ENCODE measurements at places on chromosomes 5 and 9. TPM values are rescaled to one million over a fixed set of nuclear protein-coding genes. Genes with fewer than 3 reads are reported as not detected.

DNA sequence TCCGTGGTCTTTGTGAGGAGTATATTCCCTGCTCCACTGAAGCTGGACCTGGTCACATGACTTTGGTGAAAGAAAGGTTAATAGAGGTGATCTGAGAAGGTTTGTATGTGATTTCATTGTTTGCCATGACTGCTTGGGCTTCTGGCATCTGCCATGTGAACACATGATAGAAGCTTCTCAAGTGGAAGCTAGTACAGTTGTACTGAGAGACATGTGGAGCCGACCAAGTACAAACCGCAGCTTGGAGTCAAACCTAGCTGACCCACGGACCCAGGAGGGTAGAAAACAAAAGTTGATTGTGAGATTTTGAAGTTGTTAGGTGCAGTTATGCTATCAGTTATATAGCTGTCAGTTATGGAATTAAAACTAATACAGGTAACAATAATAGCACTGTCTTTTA lies 140.4 kb downstream of the CARTPT start:
- DNase-seq: no peak

DNA sequence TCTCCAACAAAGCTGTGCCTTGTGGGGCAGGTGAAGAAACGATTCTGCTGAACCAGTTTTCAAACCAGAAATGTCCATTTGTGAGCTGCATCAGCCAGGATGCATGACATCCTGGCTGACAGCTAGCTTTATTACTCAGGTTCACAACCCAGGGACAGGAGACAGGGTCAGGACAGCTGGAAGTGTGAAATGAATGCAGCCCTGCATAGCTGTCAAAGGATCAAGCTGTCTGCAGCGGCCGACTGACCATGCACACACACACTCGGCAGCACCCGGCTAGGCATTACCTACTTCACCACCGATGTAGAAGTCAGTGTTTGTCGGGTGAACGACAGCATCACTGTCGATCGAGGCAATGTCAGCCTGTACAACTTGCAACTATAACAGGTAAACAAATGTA lies 48.5 kb downstream of the MACROH2A1 start:
- no peak for DNase-seq

DNA sequence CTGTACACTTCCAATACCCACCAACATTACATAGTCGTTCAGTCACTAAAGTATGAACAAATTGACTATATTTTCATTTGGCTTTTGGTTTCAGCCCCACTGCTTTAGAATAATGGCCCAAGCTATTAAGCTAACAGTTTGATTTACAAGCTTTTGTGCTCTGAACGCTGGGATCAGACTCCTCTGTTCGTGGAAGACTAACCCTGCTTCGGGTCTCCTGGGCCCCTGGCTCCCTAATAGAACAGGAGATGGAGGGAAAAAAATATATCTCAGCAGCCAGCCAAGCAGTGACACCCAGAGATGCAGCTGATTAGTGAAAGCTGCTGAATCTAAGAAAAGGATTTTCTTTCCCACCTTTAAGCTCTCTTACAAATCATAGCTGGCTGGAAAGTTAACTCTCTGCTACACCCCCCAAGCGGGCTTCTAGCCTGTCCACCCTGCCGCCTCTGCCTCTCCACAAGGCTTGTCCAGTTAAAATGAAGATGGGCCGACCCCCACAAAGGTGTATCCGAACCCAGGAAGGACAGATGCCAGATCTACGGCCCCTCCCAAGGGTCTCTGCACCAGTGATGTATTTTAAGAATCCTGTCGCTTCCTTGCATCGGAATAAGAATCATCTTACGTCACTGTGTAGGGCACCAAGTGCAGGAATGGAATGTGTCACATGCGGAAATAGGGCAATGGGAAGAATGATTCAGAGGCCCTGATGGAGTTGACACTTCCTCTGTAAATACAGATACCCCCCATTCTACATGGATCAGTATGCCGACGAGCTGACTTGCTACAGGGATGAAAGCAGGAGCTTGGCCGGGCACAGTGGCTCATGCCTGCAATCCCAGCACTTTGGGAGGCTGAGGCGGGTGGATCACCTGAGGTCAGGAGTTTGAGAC lies 33.4 kb upstream of the BARHL1 start:
- no peak for DNase-seq

DNA sequence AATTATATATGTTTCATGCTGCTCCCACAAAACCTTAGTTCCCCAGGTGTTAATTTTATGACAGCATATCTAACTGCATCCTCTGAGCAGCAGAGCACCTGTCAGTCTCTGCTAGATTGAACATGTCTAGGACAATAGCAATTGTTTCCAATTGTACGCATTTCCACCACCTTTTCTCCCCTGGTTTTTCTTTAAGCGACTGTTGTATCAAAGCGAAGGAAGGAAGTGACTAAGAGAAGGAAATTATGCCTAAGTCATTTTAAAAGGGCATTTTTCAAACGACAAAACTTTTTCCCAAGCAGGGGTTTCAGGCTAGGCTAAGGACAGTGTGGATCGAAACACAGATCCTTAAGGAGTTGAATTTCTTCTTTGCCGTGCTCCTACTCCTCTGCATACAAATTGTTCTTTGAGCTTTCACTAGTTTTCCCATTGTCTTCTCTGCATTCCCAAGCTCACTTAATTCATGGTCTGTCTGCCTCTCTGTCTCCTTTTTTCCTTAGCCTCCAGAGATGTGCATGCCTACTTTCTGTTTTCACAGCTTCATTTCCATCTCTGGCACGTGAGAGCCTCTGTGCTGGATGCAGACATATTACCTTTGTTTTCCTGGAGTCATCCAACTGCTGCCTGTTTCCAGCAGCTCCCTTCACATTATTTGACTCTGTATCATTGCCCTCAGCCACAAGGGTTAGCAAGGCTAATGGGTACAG lies 39.4 kb upstream of the STARD4 start:
- no peak for DNase-seq

- DNase-seq: peak; percentile 96
These were observed 123.1 kb downstream of the DROSHA start for GRCh38 chr5:31408814-31409213.

Gene GABRP
- polyA plus RNA-seq: 0.06 TPM

- DNase-seq: peak; percentile 61
These were observed 473.0 kb downstream of the ZSWIM6 start for GRCh38 chr5:61805101-61805500.

Gene CBY3
- polyA plus RNA-seq: not detected

DNA sequence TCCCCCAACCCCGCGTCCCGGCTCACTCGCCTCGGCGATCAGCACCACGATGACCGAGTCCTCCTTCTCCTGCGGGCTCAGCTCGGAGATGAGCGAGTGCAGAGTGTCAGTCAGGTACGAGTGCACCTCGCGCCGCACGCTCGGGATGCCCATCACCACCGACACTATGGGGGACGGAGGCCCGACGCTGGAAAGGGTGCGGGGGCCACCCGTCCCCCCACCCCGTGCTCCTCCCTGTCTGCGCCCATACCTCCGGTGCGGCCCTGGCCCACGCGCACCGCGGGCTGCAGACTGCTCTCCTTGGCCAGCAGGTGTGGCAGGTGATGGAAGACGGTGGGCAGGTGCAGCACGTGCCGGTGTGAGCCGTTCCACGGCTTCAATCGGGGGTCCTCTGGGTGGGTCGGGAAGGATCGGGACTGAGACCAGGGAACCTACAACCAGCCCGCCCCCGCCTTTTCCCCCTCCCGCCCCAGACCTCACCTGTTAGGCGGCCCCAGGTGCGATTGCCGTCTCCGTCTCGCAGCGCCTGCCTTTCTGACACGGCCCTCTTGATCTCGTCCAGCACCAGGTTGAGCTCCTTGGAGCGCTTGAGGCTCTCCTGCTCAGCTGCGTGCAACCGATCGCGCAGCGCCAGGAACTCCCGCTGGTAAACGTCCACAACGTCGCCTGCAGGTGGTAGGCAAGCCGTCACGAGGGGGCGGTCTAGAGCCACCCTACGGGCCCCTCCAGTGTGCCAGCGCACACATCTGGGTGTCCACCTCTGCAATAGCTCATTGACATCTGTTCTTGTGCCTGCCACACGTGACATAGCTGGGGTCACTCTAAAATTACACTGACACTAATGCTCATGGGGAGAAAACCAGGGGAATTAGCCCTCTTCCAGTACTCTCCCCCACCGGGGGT lies 5.1 kb downstream of the MGAT4B start:
- no peak for DNase-seq

DNA sequence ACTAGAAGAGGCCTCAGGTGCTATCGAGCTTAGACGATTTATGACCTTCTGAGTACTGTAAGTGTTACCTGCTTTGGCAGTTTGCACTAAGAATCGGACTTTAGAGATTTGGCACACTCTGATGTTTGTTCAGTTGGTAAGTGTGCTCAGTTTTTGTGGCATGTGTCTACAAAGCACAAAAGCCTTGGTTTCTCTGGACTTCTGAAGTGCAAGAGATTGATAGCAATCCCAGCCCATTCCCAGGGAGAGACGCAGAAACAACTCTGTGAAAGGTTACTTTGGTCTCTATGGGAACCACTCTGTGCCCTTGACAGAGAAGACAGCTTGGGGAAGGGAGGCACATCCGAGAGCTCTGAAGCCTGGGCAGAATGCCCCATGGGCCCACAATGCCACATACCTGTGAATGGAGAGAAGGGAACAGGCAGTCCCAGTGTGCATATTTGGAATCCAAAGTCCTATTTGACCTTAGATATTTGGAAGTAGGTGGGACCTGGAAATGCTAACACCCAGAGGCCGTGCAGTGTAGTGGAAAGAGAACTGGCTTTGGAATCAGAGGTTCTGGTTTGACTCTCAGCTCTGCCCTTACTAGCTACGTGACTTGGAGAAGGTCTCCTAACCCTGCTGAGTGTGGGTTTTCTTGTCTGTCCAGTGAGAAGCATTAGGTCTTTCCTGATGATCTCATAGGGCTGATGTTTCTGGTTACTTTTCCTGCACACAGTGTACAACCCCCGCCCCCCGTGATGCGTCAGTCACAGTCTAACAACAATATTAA lies 194.3 kb upstream of the VLDLR start:
- no peak for DNase-seq

GRCh38 chr5:24585751-24586150 lies 59.0 kb downstream of the CDH10 start:
- no peak for DNase-seq

Gene PCDHA11
- polyA plus RNA-seq: 0.28 TPM

DNA sequence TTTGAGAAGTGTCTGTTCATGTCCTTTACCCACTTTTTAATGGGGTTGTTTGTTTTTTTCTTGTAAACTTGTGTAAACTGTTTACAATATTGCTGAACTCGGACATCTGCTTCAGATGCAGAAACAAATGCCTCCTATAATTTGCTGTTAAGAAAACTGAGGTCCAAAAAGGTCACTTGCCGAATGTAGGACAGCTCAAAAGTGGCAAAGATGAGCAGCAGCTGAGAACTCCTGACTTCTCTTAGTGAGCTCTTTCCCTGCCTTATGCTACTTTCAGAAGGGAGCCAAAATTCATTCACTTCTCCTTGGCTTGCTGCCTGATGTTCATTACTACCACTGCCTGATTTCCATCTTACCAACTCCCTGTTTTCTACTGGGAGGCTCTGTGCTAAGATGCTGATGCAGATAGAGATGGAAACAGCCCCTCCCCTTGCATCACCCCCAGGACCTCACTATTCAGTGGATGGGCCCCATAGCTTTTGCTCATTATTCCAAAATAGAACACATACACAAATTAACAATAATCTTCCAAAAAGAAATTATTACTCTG lies 60.1 kb downstream of the SEMA6A start:
- DNase-seq: no peak

Gene PHF24
- 0.04 TPM for polyA plus RNA-seq

GRCh38 chr5:61289669-61290306 lies 42.3 kb upstream of the ZSWIM6 start:
- no peak for DNase-seq

GRCh38 chr5:59430066-59430685 lies 463.4 kb downstream of the PDE4D start:
- no peak for DNase-seq

DNA sequence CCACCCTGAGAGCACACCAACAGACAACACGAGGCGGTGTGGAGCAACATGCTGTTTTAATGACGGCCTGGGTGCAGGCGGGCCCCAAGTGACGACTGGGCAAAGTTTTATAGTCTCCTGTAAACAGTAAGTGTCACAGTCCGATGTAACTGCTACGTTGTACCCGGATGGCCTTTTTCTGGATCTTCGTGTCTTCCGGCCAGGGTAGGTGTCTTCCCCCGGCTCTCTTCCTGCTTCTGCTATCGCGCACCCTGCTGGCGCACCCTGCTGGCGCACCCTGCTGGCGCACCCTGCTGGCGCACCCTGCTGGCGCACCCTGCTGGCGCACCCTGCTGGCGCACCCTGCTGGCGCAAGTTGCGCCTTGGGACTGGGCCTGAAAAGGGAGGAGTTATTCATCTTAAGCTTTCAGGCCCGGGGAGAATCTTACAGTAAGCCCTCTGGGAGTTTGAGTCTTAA lies 143.0 kb upstream of the TARS1 start:
- no peak for DNase-seq

DNA sequence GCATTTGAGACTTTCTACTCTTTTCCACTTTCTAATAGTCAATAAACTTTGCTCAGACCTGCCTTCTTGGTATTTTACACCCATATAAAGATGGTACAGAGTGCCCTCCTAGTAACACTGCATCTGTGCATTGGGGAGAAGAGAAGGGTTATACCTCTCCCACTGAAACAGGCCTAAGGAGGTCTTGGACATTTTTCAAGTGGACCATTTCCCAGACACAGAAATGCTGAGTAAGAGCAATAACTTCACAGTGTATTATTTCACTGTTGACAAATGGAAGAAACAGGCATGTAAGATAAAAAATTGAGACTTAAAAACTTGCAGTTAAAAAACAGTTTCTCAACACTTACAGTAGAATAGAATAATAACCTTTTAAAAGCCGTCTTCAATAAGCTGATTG lies 1224.0 kb upstream of the CDH18 start:
- DNase-seq: no peak

DNA sequence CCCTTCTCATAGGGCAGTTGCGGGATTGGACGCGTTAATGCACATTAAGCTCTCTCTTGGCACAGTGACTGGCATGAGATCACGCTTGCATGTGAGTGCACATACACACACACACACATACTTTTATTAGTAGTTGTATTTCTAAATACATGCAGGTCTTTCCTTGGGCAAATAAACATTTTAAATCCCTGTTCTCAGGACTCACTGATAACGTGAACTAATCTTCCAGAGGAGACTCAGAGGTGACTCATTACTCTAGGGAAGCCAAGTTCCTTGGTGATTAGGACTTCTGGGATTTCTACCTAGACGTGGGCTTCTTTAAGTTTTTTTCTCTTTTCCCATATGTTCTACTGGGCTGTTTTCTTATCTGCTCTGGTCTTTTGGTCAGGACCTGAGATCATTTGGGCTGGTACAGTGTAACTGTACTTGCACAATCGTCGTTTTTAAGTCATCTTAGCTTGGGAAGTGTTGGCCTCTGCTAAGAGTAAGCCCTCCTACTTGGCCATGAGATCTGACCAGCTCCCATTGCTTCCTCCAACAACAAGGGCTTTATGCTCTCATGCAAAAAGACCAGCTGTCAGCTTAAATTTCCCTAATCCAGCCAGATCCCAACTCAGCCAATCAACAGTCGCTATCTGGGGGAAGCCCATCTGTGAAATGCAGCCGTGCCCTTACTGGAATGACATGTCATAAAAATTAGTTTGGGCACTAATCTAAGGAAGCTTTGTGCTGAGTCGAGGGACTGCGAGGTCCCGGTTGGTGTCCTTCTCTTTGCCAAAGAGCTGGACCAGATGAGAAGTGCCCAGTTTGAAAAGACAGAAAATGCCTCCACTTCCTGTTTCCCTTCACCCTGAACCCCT lies 176.4 kb upstream of the ANKRD55 start:
- no peak for DNase-seq

- DNase-seq: no peak
These were observed 95.5 kb downstream of the BARX1 start for GRCh38 chr9:93859431-93860215.

GRCh38 chr9:29798599-29798998 lies 2225.3 kb upstream of the C9orf72 start:
- DNase-seq: no peak
